ENCODE measurements at places on chromosomes 4 and X. TPM values are rescaled to one million over a fixed set of nuclear protein-coding genes. Genes with fewer than 3 reads are reported as not detected.
A peak's percentile ranks its signal among the peaks of the same experiment; 100 is the strongest.

- no peak for DNase-seq
- H3K27ac ChIP-seq: no peak overlapping the region
- no peak overlapping the region for H3K4me3 ChIP-seq
Measured at GRCh38 chr4:76931576-76932276, 17.8 kb upstream of the SEPTIN11 start.

DNA sequence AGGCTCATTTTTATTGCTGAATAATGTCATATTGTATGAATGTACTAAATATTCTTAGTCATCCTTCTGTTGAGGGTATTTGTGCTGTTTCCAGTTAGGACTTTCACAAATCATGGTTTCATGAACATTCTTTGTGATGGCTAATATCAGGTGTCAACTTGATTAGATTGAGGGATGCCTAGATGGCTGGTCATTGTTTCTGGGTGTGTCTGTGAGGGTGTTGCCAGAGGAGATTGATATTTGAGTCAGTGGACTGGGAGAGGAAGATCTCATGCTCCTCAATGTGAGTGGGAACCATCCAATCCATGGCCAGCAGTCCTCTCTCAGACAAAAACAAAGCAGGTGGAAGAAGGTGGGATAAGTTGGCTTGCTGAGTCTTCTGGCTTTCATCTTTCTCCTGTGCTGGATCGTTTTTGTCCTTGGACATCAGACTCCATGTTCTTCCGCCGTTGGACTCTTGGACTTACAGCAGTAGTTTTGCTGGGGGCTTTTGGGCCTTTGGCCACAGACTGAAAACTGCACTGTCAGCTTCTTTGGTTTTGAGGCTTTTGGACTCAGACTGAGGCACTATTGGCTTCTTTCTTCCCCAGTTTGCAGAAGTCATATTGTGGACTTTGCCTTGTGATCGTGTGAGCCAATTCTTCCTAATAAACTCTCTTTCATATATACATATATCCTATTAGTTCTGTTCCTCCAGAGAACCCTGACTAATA, 11.9 kb upstream of the HS3ST1 start:
- H3K4me1 ChIP-seq: peaks cover 4% of the 10 kb centered on the region
- no peak overlapping the region for H3K27ac ChIP-seq
- H3K36me3 ChIP-seq: no peaks in the 10 kb centered on the region
- no peak overlapping the region for H3K4me3 ChIP-seq
- peaks cover 2% of the 10 kb centered on the region for H3K27me3 ChIP-seq
- no peak for DNase-seq

GRCh38 chr4:177964061-177964460, 521.8 kb upstream of the AGA start:
- DNase-seq: no peak
- no peak overlapping the region for H3K4me3 ChIP-seq
- H3K4me1 ChIP-seq: no peaks in the 10 kb centered on the region
- no peaks in the 10 kb centered on the region for H3K36me3 ChIP-seq
- H3K27me3 ChIP-seq: no peaks in the 10 kb centered on the region
- H3K27ac ChIP-seq: no peak overlapping the region

Gene MAGEA9B
- total RNA-seq: not detected

DNA sequence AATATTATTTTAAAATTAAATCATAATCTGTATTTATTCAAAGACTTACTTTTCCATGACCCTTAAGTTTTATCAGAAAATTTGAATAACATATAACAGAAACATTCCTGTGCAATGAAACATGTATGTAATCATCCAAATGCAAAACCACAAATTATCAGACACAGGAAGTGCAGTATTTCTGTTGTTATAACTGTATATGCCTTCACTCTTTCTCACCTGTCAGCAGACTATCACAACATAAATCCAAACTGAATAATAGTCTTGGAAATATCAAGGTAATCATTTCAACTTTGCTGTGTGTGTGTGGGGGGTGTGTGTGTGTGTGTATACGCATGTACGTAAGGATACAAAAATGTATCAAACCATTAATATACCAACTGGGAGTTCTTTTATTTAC, 285.9 kb downstream of the SLC7A11 start:
- H3K27me3 ChIP-seq: no peaks in the 10 kb centered on the region
- no peak overlapping the region for H3K4me3 ChIP-seq
- no peak overlapping the region for H3K27ac ChIP-seq

- no peak overlapping the region for H3K27ac ChIP-seq
- no peak for DNase-seq
Measured at GRCh38 chrX:40855411-40855810, 120.1 kb upstream of the MED14 start.

- H3K27ac ChIP-seq: no peak overlapping the region
- H3K27me3 ChIP-seq: no peaks in the 10 kb centered on the region
Measured at GRCh38 chrX:131477498-131477897, 66.4 kb upstream of the OR13H1 start.

Gene PNMA3
- total RNA-seq: 6.3 TPM

- H3K4me1 ChIP-seq: peaks cover 28% of the 10 kb centered on the region
- no peak overlapping the region for H3K27ac ChIP-seq
- peaks cover 12% of the 10 kb centered on the region for H3K36me3 ChIP-seq
Measured at GRCh38 chr4:83129264-83129663, 14.7 kb upstream of the PLAC8 start.

Gene TBC1D8B
- 2.2 TPM for total RNA-seq

- H3K4me3 ChIP-seq: no peak overlapping the region
- H3K27ac ChIP-seq: no peak overlapping the region
- H3K27me3 ChIP-seq: no peaks in the 10 kb centered on the region
- H3K4me1 ChIP-seq: peaks cover 13% of the 10 kb centered on the region
- no peak for DNase-seq
Measured at GRCh38 chrX:129719268-129719667, 19.5 kb upstream of the XPNPEP2 start.

Gene GPRIN3
- 25.5 TPM for total RNA-seq

Gene PABPC1L2A
- not detected for total RNA-seq

GRCh38 chrX:147917700-147918695, 6.3 kb downstream of the FMR1 start:
- no peak for DNase-seq
- H3K4me3 ChIP-seq: peak overlapping the region; percentile 48
- peaks cover 32% of the 10 kb centered on the region for H3K4me1 ChIP-seq
- H3K27me3 ChIP-seq: no peaks in the 10 kb centered on the region
- H3K27ac ChIP-seq: peak overlapping the region; percentile 76

DNA sequence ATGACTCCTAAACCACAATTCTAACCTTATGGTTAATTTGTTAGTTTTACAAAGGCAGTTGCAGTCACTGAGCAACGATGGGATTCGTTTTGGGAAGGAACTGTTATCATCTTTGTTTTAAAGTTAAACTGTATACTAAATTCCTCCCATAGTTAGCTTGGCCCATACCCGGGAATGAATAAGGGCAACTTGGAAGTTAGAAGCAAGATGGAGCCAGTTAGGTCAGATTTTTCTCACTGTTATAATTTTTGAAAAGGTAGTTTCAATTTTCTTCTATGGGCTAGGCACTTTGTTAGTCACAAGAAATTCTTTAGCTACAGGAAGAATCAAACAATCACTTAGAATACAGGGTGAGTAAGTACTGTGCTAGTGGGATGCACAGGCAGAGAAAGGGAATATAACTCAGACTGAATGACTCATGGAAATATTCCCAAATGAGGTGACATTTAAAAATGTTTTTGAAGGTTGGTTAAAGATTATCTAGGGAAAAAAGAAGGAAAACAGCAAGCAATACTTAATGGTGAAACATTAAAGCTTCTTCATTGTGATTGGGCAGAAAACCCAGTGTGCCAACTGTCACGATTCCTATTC, 153.6 kb downstream of the MAGEB17 start:
- no peaks in the 10 kb centered on the region for H3K36me3 ChIP-seq
- H3K27ac ChIP-seq: no peak overlapping the region
- no peaks in the 10 kb centered on the region for H3K27me3 ChIP-seq

- no peaks in the 10 kb centered on the region for H3K4me1 ChIP-seq
- no peak overlapping the region for H3K27ac ChIP-seq
Measured at GRCh38 chrX:67346667-67347066, 197.2 kb upstream of the AR start.

- H3K4me1 ChIP-seq: peaks cover 3% of the 10 kb centered on the region
- no peak overlapping the region for H3K4me3 ChIP-seq
- no peak overlapping the region for H3K27ac ChIP-seq
- DNase-seq: no peak
- H3K36me3 ChIP-seq: no peaks in the 10 kb centered on the region
- peaks cover 3% of the 10 kb centered on the region for H3K27me3 ChIP-seq
Measured at GRCh38 chr4:4781936-4782707, 77.3 kb upstream of the MSX1 start.

Gene UBQLN2
- total RNA-seq: 48.0 TPM

GRCh38 chr4:173440888-173441287, 42.0 kb upstream of the SCRG1 start:
- H3K27ac ChIP-seq: no peak overlapping the region
- H3K27me3 ChIP-seq: peaks cover 3% of the 10 kb centered on the region
- no peak for DNase-seq
- no peaks in the 10 kb centered on the region for H3K36me3 ChIP-seq
- no peak overlapping the region for H3K4me3 ChIP-seq
- peaks cover 5% of the 10 kb centered on the region for H3K4me1 ChIP-seq

Gene IL9R
- total RNA-seq: 31.4 TPM

DNA sequence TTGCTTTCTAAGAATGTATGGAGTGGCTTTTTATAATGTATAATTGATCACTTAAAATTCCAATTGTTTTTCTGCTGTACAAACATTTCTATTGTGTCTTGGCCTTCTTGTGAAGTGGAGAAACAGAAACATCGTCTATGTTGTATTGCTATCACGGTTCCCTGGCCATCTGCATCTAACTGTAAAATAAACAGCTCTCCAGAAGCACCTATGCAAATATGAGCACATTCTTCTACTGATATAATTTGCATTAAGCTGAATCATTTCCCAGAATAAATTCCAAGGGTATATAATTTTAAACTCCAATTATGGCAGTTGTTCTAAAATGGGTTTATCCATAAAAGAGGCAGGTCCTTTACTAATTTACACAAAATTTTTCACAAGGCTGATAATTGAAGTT, 261.6 kb upstream of the STS start:
- no peaks in the 10 kb centered on the region for H3K27me3 ChIP-seq
- H3K4me1 ChIP-seq: no peaks in the 10 kb centered on the region
- H3K36me3 ChIP-seq: no peaks in the 10 kb centered on the region
- H3K27ac ChIP-seq: no peak overlapping the region
- no peak overlapping the region for H3K4me3 ChIP-seq

- H3K4me1 ChIP-seq: peaks cover 15% of the 10 kb centered on the region
- no peaks in the 10 kb centered on the region for H3K27me3 ChIP-seq
- no peak overlapping the region for H3K27ac ChIP-seq
- H3K36me3 ChIP-seq: peaks cover 10% of the 10 kb centered on the region
- DNase-seq: no peak
- no peak overlapping the region for H3K4me3 ChIP-seq
Measured at GRCh38 chr4:185383451-185383850, 12.3 kb downstream of the LRP2BP start.

Gene JAKMIP1
- total RNA-seq: 5.3 TPM

- no peak overlapping the region for H3K27ac ChIP-seq
- peaks cover 6% of the 10 kb centered on the region for H3K36me3 ChIP-seq
- H3K27me3 ChIP-seq: no peaks in the 10 kb centered on the region
Measured at GRCh38 chrX:136931661-136932060, 51.1 kb upstream of the RBMX start.

Gene GC
- total RNA-seq: not detected

- H3K4me1 ChIP-seq: no peaks in the 10 kb centered on the region
- no peaks in the 10 kb centered on the region for H3K27me3 ChIP-seq
- H3K27ac ChIP-seq: no peak overlapping the region
- no peaks in the 10 kb centered on the region for H3K36me3 ChIP-seq
- no peak overlapping the region for H3K4me3 ChIP-seq
Measured at GRCh38 chr4:114474188-114474800, 124.3 kb upstream of the UGT8 start.

GRCh38 chr4:44869985-44870384, 143.6 kb upstream of the GNPDA2 start:
- no peaks in the 10 kb centered on the region for H3K4me1 ChIP-seq
- H3K27ac ChIP-seq: no peak overlapping the region
- no peaks in the 10 kb centered on the region for H3K27me3 ChIP-seq
- no peak for DNase-seq
- H3K4me3 ChIP-seq: no peak overlapping the region

DNA sequence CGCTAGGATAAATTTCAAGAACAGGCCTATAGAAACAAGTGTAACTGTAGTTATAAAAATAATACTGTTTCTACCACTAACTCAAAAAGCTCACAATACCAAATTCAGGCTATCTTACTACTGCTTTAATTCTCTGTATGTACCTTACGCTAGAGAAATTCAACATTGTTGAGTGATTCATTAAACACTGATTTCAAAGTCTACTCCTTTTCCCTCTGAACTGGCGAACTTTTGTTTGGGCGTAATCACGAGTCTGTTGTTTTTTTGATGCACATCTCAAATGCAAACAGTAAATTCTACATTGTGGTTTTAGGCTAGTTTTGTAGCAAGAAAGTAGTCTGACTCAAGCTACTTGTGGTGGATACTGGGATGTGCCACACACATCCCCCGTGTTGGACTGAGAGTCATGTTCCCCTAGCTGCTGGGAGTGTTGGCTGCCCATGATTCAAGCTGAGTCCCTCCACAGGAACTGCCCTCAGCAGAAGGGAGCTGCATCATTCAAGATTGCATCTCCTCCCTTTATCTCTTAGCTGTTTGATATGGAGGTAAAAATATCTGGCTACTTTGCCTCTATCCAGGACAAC, 406.1 kb downstream of the RAPGEF2 start:
- peaks cover 4% of the 10 kb centered on the region for H3K27me3 ChIP-seq
- DNase-seq: no peak
- no peak overlapping the region for H3K27ac ChIP-seq
- no peaks in the 10 kb centered on the region for H3K36me3 ChIP-seq

DNA sequence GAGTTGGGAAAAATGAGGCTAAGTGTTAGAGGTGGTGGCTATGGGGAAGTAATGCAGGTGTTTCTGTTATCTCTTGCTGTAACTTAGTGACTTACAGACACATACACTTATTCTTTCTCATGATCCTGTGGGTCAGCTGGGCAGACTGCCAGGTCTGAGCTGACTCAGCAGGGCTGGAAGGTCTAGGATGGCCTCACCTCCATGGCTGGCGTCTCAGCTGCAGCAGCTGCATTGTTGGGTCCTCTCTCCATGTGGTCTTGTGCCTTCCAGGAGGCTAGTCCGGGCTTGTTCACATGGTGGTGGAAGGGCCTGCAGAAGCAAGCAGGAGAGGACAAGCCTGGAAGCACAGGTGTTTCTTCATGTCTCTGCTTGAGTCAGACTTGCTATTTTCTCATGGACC, 172.7 kb downstream of the NHS start:
- H3K27me3 ChIP-seq: peaks cover 2% of the 10 kb centered on the region
- H3K4me3 ChIP-seq: no peak overlapping the region
- H3K36me3 ChIP-seq: no peaks in the 10 kb centered on the region
- no peak for DNase-seq
- no peak overlapping the region for H3K27ac ChIP-seq

All from activated naive CD8-positive, alpha-beta T cell treated with anti-CD3 and anti-CD28 coated beads, Interleukin-2, amount 10 ng/mL, durations not matched to agents 7 days and 5 days (primary cell).